ENCODE measurements at places on chromosomes 7 and 10.

DNA sequence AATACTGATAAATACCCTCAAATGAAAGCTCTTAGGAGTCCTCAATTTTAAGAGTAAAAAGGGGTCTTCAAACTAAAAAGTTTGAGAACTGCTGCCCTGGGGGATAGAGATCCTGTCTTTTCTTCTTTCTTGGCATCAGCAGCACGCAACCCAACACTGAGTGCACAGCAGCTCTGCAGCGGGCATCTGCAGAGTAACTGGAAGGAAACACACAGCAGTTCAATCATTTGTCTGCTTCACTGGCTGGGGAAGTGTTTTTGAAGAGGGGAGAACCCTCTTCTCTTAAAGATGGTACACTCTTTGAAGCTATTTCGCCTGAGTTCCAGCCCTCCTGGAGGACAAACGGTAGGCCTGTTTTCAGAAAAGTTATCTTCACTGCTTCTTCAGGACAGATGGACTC, 193.6 kb downstream of the FGFR2 start:
- no peak for DNase-seq

- no peak for DNase-seq
Measured at GRCh38 chr10:133061296-133062038, 26.3 kb upstream of the ADGRA1 start.

GRCh38 chr7:159078911-159079270, 65.8 kb downstream of the VIPR2 start:
- no peak for DNase-seq

DNA sequence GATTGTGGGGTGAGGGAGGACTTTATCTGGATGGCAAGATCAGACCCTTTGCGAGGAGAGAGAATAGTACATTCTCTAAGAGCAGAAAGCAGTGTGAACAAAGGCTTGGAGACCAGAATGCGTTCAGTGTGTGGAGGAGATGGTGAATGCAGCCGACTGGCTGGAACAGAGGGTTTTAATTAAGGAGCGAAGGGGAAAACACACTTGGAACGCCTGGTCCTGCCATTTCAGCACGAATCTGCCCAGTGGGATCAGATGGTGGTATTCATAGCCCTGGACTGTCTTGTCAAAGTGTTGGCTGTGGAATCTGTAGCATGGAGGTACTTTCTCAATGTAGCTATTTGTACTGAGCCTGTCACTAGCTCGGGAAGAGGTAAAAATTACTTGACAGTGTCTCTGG, 260.9 kb downstream of the SLC25A13 start:
- DNase-seq, result no peak

- DNase-seq, result no peak
Measured at GRCh38 chr7:140694592-140694991, 1.9 kb upstream of the NDUFB2 start.

DNA sequence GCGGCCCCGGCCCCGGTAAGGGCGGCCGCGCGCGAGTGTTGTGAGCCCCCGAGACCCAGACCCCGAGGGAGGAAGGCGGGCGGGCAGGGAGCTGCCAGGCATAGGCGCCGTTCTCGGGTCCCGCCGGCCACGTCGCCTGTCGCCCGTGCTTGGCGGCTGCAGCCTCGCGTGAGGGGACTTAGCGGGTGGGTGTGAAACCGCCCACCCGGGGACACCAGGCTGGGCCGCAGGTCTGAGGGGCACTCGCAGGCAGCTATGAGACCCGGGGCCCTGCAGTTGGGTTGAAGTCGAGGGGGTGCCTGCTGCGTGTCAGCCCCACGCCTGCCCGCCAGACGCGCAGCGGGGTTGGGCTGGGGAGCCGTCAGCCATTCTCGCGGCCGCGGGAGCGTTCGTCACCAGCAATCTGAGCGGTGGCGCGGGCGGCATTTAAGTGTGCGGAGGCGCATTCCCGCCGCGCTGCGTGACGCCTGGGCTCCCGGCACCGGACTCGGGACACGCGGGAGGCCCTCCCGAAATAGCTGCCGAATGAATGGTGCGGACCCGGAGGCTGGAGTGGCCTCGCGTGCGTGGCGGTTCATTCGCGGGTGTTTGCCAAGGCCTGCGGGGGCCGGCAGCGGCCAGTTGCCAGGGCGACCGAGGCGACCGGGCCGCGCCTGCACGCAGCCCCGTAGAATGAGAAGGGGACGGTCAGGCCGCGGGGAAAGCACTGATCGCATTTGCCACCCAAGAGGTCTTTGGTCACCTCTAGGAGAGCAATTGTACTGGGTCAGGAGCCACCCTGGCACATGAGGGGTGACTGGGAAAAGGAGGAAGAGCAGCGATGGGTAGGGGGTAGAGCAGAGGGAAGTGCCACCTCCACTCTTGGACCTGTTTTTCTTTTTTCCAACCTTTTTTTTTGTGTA, 750 bp downstream of the ZNF398 start:
- DNase-seq, result peak; percentile 33

DNA sequence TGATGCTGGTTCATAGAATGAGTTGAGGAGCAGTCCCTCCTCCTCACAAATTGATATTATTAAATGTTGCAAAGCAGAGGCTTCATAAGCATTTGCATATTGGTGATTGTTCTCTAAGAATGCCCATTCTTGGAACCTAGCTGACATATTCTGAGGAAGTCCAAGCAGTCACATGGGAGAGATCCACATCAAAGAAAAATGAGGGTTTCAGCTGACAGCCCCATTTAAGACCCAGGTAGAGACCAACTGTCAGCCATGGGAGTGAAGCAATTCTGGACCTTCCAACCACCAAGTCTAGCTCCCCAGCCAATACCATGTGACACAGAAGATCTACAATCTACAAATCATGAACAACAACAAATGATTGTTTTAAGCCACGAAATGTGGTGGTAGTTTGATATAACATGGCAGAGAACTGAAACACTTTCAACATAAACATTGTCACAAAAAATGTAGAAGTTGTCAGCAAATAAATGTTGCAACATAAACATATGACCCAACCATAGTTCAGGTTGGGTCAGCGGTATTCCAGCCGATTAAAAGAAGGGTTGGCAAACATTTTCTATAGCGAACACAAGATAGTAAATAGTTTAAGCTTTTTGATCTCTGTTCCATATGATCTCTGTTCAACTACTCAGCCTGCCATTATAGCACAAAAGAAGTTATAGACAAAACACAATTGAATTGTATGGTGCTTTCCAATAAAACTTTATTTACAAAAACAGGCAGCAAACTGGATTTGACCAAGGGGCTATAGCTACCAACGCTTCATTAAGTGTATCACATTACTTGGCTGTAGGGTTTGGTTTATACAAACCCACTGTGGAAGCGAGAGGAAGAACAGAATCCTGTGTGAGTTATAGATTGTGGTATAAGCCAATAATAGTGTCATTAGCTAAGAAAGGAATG, 41.4 kb upstream of the MPP7 start:
- no peak for DNase-seq

DNA sequence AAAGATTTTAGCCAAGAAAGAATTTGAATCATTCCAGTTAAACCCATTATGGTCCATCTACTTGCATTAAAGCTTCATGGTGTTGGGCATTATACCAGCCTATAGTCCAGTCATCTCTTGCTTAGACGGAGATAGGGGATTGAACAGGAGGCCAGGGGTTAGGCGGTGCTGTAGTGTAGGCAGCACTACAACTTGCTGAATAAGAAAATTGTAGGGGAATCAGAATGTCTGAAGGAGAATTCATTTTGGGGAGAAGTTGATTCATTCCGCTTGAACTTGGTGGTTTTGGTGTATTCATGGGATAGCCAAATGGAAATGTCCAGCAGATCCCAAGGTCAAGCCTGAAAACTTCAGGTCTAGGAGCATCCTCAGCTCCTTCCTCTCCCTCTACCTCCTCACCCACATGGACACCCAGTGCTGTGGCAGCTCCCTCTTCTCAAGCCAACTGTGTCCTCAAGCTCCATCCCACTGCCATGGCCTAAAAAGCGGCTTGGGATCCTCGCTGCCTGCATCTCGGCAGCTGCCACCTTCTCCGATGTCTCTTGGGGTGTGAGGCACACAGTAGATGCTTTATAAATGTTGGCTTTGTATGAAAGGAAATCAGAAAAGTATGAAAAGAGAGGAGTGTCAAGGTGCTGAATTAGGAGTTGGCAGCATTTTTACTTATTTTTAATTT, 63.6 kb upstream of the MNX1 start:
- DNase-seq, result no peak

DNA sequence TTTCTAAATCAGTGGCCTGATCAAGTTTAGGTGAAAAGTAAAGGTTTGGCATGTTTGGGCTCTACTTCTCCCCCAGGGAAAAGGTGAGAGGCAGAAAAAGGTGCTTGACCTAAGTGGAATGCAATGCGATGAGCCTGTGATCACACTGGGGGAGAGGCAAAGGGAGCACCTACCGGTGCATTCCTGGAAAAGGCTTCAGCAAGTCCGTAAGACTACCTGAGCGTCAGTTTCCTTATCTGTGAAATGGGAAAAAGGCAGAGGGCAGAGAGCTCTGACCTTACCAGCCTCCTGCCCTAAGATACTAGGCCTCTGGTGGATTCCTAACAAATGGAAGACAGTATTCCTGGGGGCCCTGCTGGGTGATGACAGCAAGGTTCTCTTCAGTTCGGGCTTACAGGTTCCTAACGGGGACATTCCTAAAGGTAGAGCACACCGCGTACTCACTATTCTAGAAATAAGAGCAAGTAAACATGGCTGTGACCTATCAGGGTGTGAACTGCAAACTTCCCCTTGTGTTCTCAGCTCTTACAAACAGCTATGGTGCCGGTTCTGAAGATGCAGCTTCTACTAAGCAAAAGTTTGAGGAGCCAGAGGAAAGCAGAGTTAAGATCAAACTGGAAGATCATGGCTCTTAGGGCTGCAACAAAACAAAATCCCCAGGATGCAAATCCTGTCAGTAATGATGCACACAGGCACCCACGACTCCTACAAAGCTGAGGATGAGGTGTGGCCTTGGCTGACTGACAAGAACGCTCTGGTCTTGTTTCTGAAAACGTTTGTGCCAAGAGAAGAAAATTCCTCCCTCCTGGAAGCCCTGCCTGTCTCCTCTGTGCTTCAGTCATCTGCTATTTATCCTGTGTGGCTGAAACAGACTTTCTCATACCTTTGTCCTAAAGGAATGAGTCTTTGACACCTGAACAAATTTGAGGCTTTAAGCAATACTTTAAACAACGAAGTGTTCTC, 13.3 kb upstream of the ACSL5 start:
- DNase-seq, result no peak

- no peak for DNase-seq
Measured at GRCh38 chr7:2523461-2523936, 3.9 kb downstream of the LFNG start.

GRCh38 chr10:132469197-132469884, 68.2 kb upstream of the INPP5A start:
- no peak for DNase-seq

- no peak for DNase-seq
Measured at GRCh38 chr10:31262672-31263071, 56.3 kb upstream of the ZEB1 start.

GRCh38 chr10:70197235-70197945, 27.1 kb upstream of the SAR1A start:
- DNase-seq, result no peak

- DNase-seq, result no peak
Measured at GRCh38 chr7:86760236-86760635, 116.5 kb downstream of the GRM3 start.

- DNase-seq, result no peak
Measured at GRCh38 chr7:77727936-77728701, 31.9 kb downstream of the RSBN1L start.
